ENCODE measurements at places on chromosomes 5 and 9.

DNA sequence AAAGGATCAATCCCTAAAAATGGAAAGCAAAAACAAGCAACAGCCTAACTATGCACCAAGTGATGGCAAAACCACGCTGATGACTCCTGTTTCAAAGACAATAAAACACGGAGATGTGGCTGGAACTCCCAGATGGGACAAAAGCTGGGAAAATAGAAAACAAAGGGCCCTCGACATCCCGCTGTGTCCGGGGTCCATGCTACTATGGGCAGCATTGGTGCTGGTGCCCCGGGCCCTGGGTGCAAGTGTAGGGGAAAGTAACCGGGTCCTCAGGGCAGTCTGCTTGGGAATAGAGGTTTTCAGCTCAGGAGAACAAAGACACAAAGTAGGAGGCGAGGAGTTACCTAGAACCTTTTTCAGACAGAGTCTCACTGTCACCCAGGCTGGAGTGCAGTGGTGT is 46.1 kb downstream of the MRPL36 start:
- no peak for DNase-seq

GRCh38 chr9:80560976-80561375 is 989.2 kb downstream of the TLE4 start:
- no peak for DNase-seq

- peak; percentile 50 for DNase-seq
Observed at GRCh38 chr5:58871648-58872242, 288.9 kb downstream of the RAB3C start.

- DNase-seq: no peak
Observed at GRCh38 chr5:51685419-51685818, 302.2 kb downstream of the ISL1 start.

GRCh38 chr5:1073239-1074102 is 38.4 kb downstream of the SLC12A7 start:
- no peak for DNase-seq

DNA sequence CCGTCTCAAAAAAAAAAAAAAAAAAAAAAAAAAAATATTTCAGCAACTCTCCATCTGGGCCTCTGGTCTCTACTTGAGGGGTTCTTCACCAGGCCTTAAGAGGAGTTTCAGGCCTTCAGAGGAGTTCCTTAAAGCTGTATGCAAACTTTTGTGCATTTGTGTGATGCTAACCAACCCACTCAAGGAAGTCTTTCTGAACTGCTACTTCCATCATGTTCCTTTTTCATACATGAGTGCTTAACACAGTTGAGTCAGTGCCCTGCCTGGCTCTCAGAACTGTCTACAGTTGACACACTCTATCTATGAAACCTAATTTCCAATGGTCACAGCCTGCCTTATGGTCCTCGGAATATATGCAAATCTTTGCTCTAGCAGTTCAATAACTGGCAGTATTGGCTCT is 146.5 kb downstream of the MEF2C start:
- DNase-seq: no peak

DNA sequence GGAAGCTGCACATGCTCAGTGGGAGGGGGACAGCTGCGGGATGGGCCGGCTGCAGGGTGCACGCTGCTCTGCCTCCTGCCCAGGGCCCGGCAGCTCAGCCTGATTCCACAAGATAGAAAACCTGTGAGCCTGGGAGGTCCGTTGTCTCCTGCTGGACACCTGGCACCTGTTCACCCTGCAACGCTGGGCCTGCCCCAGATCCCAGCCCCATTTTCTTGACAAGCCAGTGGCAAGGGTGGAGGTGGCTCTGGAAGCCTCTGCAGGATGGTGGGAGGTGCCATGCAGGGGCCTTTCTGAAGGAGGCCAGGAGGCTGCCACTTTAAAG is 68.1 kb upstream of the RNF130 start:
- no peak for DNase-seq

DNA sequence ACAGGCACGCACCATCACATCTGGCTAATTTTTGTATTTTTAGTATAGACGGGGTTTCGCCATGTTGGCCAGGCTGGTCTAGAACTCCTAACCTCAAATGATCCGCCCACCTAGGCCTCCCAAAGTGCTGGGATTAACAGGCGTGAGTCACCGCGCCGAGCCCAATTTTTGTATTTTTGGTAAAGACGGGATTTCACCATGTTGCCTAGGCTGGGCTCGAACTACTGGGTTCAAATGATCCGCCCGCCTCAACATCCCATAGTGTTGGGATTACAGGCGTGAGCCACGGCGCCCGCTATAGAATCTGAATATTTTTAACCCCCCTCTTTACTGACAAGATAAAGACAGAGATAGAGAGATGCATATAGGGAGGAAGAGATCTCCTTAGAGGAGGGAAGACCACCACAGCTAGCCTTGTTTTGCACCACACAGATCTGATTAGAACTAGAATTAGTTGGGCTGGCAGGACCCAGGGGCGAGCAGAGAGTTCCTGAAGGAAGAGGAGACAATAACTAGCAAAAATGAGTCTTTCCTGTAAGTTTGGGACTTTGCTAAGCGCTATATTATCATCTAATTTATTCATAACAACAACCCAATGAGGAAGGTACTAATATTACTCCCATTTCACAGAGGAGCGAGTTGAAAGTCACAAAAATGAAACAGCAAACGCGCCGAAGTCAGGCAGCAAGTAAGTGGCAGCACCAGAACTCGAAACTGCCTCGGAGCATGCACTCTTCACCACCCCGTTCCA is 1.5 kb upstream of the ANKHD1 start:
- no peak for DNase-seq

DNA sequence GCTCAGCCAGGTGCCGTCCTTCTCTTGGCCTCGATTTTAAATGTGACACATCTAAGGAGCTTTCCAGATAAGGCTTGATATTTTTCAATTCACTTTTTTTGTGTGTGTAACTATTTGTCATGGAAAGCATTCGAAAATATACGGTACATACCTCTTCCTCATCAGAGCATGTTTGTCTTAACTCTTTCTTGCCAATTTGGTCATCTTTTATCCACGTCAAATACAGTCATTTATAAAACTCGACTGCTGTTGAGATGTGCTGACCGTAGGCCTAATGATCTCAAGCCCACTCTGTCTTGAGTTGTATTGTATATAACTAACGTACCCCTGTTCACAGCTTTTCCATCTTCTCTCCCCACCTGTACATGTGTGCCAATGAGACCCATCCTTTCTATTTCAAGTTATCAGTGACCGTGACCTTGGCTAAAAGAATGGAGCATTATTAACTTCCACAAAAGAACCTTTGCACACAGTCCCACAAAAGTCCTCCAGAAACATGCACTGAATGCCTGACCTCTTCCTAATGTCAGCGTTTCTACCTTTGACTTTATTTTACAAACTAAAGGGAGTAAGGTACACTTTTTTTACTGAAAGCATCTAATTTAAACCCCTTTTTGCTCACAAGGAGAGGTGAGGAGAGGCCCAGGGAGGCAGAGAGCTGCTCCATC is 61.6 kb downstream of the IPPK start:
- DNase-seq: no peak

DNA sequence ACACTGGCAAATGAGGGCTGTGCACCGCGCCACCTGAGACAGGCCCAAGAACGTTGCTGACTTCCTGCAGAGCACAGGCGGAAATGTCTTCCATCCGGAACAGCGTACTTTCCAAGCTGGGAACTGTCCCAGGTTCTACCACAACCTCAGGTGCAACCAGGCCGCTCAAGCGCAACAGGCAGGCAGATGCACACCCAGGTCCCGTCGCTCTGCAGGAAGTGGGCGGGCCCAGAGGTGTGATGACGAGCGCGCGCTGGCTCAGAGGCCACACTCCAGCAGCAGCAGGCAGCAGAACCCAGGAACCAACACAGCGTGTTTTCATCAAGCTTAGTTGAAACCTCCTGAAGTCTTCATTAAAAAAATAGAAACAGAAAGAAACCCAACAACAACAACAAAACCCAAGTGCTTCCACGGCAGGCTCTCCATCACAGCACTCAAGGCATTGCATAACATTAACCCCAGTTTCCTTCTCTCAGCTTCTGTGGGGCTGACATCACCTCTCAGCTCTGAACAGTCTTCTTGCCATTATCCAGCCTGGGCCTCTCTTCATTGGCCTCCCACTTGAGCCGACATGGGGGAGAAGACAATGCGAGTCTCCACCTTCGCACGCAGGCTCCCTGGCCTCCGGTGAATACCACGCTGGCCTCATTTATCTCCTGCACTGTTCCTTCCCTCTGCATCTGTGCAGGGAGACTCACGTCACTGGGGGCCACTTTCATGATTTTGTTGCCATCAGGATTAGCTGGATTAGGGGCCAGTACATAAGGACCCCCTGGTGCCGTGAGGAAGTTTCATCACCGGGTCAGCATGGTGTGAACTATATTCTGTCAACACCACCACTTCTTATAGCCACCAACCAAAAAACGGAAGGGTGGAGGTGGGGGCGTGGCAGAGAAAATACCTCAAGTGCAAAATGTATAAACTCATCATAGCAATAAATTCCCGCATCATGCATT is 22.1 kb downstream of the PTCH1 start:
- peak; percentile 77 for DNase-seq

GRCh38 chr5:103674739-103675138 is 112.2 kb upstream of the NUDT12 start:
- no peak for DNase-seq

DNA sequence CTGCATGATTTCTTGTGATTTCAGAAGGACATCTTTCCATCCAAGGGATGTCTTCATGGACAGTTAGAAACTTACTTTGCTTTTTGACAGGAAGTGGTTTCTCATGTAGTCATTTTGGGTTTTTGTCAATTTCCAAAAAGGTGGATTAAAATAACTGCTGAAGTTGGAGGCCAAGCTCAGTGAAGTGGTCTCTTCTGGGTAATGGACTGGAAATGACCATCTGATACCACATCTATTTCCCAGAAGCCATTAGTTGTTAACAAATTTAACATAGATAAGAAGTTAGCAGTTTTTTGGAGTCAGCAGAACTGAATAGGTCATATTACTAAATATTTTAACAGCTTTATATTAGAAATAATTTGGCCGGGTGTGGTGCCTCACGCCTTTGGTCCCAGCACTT is 86.2 kb upstream of the MYO10 start:
- DNase-seq: no peak

DNA sequence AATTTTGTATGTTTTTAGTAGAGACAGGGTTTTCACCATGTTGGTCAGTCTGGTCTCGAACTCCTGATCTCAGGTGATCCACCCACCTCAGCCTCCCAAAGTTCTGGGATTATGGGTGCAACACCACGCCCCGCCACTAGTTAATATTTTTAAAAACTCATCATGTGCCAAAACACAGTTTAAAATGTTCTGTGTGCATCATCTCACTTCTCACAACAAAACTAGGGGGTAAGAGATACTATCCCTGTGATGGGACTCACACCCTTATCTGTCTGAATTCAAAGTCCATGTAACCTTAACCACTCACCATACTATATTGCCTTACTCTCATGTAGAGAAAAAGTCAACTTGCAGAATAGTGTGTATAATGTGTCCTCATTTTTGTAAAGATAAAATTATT is 2.6 kb downstream of the PKD2L2 start:
- peak; percentile 14 for DNase-seq

GRCh38 chr9:106700676-106701075 is 162.3 kb upstream of the ZNF462 start:
- no peak for DNase-seq

- no peak for DNase-seq
Observed at GRCh38 chr5:174188295-174188694, 142.8 kb downstream of the NSG2 start.

DNA sequence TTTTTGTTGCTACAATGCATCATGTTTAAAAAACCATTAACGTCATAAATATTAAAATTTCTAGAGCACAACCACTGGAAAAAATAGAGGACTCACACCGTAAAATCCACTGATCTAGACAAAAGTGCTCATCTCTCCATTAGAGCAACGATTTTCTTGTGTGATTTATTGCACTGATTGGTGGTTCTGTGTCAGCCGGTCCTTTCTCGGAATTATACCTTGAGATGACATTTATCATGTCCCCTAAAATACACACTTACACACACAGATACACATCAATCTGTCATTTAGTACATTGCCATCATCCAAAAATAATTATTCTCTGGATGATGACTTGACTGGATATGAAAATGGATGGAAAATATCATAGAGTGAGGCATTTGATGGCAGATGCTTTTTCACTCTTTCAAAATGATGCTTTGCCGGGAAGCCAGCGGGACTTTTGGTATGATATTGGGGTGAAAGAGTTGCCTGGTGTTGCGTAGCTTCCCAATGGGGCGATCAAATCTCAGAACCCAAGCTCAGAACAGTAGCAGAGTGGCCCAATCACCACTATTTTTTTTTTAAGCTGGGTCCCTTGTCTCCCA is 226.6 kb downstream of the GAS1 start:
- DNase-seq: no peak

DNA sequence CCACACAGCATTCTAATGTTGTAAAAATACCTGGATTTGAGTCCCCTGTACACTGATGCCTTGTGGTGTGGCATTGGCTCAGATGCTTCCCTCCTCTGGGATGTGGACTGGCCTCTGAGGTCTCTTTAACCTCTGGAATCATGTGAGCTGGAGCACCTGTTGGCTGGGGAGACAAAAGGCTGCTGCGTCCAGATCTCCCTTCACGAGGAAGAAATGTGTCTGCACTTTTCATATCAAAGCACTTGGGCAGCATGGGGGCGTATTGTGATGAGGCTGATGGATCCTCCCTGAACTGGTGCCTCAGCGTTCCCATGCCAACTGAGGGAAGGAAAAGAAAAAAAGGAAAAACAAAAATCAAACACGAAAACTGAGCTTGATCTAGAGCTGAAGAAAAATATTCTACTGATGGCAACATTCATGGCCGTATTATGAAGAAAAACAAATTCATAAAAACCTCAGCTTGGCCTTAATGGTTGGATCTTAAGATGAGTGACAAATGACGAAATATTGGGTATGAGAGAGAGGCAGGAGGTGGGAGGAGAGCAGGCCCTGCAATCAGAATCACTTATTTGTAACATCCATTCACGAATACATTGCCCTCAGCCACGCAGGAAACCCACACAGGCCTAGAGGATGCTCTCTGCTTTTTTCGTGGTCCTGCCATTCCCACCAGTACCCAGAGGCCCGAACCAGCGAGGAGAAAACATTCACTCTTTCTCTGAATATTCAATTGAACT is 26.2 kb downstream of the GRIA1 start:
- no peak for DNase-seq

DNA sequence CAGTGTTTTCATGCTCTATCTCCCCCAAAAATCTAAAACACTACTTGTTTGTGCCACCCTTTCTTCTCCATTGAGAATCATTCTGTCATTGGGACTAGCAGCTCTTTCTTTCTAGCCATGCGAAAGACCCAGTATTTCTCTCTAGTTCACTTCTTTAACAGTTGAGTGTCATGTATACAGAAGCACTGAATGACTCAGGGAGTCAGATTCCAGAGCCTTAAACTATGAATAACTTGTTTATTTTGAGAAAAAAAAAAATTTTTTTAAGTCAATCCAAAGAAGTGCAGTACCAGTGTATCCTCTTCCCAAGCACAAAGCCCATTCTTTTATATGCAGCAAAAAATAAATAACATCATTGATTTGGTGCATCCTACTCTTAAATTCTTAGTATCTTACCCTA is 415.4 kb upstream of the GRAMD2B start:
- no peak for DNase-seq

DNA sequence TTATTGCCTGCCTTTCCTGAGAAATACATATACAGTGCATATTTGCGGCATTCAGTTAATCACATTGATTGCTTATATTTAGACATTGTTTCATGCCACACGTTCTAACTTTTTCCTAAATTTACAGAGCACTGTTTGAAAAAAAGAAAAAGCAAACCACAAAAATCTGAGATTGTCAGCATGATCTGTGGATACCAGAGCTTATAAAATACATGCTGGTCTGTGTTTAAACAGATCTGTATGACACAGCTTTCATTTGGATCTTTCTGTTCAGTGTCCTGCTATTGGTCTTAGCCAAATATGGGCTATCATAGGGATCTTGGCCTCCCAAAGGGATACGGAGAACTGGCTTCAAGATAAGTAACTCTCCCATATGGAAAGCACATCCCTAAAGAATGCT is 20.2 kb downstream of the ALDH1A1 start:
- no peak for DNase-seq

All from activated CD4-positive, alpha-beta T cell treated with anti-CD3 and anti-CD28 coated beads, Interleukin-2, amount 50 U/mL, for 16 hours (primary cell).